ENCODE measurements at places on chromosomes 3 and 15. TPM values are rescaled to one million over a fixed set of nuclear protein-coding genes. Genes with fewer than 3 reads are reported as not detected.

DNA sequence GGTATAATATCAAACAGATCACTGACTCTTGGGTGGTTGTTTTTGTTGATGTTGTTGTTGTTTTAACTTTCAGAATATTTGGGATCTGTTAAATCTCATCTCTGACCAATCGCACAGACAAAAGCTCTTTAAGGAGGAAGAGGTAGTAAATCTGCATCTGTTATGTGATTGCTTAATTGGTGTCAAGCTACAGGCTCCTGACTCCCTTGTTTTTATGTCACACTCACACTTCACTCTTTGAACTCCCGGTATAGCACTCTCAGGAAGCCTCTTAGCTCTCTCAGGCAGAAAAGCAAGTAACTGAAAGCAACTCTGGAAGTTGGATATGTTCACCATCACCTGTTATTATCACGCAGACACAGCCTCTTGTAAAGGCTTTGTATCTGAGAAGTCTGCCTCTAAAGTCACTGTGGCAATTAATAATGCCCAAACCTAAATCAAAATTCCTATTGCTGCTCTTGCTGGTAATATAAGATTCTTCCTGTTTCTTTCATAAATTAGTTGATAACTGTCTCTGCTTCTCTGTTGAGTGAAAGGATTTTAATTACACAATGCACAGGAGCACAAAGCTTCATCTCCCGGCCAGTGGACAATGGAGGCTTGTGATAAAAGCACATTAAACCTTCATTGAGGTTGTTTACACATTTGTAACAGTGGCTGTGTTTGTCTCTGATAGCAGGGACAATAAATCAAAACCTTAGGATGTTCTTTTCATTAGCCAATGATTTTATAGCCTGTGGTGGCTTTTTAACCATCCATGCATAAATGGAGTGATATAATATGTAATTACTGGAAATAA lies 576.7 kb downstream of the MFSD1 start:
- DNase-seq, result no peak

DNA sequence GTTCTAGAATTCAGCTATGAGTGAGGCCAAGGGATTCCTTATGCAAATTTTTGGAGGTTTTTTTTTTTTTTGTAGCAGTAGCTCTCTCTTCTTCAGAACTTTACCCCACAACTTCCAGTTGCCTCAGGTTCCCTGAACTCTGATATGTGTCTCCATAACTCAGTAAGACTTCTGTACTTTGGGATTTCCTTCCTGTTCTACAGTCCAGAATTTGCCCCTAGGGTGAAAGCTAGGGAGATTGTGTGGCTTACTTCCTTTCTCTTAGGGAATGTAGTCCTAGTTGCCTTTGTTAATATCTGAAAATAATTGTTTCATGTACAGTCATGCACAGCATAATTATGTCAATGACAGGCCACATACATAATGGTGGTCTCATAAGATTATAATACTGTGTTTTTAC lies 30.8 kb downstream of the LRRC28 start:
- no peak for DNase-seq

DNA sequence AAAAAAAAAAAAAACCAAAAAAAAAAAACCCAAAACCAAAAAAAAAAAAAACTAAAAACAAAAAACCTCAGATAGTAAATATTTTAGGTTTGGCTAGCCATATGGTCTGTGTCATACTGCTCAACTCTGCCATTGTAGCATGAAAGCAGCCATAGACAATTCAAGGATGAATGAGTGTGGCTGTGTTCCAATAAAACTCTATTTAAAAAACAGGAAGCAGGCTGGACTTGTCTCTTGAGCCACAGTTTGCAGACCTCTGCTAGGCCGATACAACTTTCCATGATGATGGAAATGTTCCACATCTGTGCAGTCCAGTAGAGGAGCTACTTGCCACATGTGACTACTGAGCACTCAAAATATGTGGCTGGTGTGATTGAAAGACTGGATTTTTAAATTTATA lies 11.1 kb downstream of the EFCAB12 start:
- DNase-seq, result no peak

DNA sequence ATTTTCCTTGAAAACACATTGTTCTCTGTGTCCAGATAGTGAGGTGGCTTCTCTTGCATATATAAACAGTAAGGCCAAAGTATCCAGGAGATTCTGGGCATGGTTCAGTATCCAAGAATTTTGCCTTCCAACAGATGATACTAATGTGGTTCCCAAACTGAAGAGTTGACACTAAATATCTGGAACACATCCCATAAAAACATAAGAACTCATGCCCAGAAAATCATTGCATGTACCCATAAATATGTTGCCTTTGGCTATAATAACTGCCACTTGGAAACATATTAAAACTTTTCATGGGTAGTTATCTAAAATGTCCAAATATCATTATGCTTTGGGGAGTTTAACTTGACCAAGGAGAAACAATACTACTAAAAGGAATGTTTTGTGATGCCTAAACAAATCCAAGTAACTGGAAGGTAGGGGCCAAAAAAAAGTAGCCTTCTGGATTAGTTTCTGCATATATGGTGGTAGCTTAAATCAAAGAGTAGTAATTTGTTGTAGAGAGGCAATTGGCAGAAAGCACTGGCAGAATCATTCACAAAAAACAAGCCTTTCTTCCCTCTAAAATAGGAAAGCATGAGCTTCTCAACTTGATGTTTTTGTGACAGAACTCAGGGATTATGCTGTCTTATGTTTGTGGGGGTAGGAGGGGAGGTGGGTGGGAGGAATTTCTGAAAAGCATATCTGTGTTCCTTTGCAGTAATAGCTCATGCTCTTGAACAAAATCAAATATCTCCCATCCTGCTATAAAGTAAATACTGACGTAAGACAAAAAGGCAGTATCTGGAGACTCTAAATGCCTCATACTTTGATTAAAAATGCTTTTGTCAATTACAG lies 753.9 kb downstream of the TUSC7 start:
- no peak for DNase-seq

DNA sequence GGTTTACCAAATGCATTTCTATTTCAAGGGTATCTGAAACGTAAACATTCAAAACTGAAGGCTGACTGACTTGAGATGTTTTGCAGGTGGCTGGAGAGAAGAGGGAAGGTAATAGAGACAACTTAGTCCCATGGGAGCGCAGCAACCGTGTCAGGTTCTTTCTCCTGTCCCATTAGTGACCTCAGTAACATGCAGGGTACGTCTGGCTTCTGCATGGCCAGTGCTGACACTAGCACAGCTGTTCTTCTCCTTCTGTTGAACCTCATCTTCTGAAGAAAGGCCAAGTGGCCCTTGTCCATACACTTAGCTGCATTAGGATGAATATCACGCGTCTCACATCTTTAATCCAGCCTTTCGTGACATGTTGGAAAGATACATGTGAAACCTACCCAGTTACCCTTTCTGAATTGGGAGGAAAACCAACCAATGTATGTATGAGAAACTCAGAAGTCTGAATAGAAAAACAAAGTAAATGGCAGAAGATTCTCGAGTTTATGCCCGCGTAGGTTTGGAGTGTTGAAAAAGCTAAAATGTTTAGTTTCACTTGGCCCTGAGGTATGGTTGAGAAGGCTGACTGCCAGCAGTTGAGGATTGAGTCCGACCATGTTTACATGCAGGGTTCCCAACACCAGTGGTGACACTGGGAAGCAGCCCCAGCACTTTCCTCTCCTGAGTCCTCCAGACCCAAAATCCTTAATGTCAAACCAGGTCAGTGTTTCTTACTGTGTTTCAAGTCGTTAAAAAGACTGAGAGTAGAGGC lies 10.3 kb downstream of the NCBP2 start:
- no peak for DNase-seq

- no peak for DNase-seq
Measured at GRCh38 chr15:30872341-30872748, 31.4 kb upstream of the FAN1 start.

DNA sequence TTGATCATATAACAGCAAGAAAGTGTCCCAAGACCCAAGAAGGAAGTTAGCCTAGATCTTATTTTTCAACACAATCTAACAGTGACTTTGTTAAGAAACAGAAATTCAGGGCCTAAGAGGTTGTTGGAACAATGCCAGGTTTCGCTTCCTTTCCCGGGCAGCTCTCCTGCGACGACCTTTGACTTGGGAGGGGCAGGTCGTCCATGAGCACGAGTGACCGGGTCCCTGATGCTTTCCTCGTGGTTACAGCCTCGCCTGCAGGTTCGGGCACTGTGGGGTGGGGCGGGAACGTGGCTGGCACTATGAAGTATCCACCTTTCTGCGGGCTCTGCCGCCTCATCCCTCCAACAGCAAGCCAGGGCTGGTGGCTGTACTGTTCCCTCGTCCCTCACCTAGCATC lies 90.1 kb upstream of the RGMA start:
- peak; percentile 49 for DNase-seq

DNA sequence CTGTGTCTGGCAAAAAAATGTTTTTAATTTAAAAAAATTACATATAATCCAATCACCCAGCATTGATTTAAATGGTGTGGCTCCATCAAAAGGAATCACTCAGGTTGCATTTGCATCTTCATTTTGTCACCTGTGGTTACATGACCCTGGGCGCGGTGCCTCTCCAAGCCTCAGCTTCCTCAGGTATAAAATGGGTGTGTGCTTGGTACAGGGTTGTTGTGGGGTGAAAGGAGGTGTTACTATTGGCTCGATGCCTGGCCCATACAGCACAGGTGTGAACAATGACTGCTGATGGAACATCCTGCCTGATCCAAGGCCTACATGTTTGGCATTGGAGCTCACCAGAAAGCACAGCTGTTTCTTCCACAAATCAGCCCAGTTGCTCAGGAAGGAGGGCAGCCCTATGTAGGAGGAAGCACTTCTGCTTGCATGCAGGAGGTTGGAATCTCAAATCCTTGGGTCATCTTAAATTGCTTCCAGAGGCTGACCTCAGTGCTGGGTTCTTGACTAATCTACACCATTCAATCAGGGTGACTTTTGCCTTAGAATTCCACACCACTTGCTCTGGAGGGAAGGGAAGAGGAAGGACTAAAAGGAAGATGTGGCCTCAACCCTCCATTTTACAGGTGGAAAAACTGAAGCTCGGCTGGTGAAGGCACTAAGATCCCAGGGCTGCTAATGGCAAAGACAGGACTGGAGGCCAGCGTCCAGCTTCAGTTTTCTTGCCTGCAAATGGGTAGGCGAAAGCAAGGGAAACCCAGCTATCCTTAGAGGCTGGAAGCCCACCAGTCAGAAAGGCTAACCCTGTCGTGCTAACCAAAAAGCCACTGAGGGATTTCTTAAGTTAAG lies 31.7 kb downstream of the BHLHE40 start:
- no peak for DNase-seq

GRAMD2A gene
- not detected for total RNA-seq
